Neural crest cell (in vitro differentiated cells): ENCODE measurements at places on chromosomes 1 and 21.

- DNase-seq: no peak
These were observed 25.1 kb downstream of the ZNF124 start for GRCh38 chr1:247146671-247147070.

DNA sequence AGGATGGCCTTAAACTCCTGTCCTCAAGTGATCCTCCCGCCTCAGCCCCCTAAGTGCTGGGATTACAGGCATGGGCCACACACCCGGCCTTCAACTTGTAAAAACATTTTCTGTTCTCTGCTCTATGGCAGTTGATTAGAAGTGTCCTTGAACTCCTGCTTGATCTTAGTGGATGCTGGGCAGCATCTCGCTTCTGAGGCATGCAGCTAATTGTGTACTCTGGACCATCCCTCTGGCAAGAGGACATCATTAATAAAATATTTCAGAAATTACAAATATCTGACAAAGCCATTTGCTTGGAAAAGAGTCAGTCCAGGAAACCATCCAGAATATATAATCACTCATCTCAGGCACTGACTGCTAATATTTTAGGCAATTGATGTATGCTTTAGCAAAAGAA lies 8.1 kb downstream of the NGF start:
- DNase-seq: no peak

DNA sequence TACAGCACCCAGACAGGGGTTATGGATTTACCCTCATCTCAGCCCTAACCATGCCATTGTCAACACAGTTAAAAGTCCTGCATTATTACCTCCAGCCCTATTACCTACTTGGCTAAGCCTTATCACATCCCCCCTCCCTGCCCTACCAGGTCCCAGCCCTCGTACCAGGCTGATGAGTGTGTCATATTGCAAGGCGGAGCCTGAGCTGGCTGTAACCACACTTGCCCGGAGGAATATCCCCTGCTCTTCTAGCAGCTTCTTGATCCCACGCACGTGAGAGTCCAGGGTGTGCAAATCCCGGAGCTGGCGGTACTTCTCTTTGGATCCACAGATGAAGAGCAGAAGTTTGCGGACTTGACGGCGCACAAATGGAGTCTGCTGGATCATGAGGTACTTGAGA lies 87.4 kb downstream of the UBR4 start:
- no peak for DNase-seq

DNA sequence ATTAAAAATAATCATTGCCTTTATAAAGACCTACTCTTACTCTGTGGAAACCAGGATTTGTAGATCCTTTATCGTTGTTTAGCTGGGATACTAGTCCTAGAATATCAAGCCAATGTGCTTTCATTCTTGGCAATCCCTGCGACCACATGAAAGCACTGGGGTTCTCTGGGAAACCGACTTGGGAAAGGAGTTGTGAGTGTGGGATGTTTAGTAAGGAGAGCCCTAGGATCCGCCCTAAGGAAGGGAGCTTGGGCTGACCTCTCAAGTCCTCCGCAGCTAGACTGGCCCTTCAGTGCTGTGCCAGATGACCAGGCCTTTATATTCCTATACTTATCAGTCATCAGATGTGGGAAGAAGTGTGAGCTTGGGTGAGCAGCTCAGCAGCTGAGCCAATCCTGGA lies 5.2 kb upstream of the KRTAP19-8 start:
- DNase-seq: no peak

GRCh38 chr21:36155603-36156338 lies 853 bp upstream of the DOP1B start:
- no peak for DNase-seq

DNA sequence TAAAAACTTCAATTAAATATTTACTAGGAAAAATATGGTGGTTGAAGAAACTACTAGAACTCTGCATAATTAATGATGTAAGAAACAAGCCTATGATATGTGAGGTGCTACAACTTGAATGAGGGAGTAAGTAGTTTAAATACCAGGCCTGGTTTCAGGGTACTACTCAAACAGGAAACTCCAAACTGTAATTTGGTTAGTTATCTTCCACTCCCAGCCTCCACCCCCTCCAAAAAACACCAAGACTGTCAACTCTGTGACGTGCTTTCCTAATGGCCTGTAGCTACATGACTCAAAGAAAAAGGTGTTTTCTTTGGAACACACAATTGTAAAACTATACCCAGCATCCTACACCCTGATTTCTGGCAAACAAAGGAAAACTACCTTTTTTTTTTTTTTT lies 55.9 kb upstream of the RCC1 start:
- DNase-seq: no peak

- DNase-seq: no peak
These were observed 43.6 kb upstream of the DPH5 start for GRCh38 chr1:101069158-101069557.

DNA sequence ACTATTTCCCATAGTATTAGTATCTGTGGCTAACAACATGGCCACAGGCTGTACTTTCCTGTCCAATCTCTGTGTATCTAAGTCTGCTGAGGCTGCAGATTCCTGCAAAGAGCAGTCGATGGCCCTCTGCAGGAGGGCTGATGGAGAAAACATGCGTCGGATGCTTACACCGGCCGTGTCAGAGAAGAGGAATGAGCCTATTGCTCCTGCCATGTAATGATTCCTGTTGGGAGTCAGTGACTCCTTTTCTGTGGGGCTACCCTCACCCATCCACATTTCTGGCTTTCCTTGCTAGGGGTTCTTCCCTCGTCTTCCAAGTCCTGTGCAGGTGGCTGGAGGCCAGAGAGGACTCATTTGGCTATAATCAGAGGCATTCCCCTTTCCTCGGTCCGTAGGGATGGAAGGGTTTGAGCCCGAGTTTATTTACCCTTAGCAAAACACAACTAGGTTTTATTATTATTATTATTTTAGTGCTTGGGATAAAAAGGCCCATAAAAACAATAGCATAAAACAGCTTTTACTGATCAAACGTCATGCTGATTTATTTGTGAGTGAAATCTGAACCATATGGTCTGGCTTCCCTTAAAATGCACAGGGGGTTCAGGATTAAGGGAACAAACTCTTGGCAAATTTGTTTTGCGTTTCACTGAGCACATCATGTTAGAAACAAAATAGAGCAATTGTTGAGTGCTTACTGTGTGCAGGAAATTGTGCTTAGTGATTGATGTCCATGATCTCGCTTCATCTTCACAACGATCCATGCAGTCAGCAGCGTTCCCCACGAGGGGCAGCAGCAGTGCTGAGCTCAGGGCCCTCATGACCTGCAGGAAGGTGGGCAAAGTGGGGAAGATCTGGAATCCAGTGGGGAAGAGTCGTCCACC lies 70.8 kb downstream of the KIF26B start:
- no peak for DNase-seq

- no peak for DNase-seq
These were observed 3.8 kb upstream of the MUL1 start for GRCh38 chr1:20511518-20512428.

DNA sequence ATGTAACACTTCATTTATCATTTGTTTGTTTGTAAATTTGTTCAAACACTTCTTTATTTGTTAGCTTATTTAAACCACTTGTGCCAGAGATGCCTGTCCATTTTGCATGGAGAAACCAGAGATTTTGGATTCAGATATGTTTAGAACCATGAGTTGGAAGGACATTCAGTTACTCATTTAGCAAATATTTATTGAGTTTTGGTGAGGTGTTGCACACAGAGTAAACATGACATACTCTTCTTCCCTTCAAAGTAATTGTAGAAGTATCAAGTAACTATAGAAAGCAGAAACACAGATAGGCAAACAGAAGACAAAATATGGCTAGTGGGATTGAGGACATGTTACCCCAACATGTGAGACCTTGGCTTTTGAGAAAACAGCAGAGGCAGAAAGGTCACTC lies 136.8 kb upstream of the USP25 start:
- no peak for DNase-seq

DNA sequence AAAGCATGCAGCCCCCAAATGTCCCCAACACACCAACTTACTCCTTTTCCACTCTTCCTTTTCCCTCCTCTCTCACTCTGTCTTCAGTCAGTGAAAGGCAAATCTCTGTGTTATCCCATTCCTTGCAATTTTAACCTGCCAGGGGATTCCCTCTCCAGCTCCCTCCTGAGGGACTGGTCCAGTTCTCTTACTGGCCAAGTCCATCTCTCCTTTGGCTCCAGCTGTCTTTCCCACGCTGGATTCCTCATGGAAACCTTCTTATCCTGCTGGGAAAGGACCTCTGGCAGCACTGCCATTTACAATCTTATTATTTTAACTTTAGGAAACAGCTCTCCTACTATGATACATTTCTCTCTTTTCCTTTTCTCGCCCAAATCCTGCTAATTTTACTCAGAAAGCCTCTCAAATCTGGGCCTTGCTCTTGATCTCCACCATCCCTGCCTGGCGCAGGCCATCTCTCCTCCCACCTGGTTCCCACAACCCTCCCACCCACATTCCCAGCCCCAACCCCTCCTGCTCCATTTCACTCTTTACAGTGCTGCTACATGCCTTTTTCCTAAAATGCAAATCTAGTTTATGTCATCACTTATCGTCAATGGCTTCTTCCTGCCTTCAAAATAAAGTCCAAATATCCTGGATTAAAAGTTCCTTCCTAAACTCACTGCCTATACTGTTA lies 72.7 kb upstream of the CNN3 start:
- no peak for DNase-seq

GRCh38 chr1:119870917-119871596 lies 25.3 kb downstream of the ADAM30 start:
- peak; percentile 98 for DNase-seq

- DNase-seq: no peak
These were observed 803.1 kb downstream of the USP25 start for GRCh38 chr21:16532840-16533239.

DNA sequence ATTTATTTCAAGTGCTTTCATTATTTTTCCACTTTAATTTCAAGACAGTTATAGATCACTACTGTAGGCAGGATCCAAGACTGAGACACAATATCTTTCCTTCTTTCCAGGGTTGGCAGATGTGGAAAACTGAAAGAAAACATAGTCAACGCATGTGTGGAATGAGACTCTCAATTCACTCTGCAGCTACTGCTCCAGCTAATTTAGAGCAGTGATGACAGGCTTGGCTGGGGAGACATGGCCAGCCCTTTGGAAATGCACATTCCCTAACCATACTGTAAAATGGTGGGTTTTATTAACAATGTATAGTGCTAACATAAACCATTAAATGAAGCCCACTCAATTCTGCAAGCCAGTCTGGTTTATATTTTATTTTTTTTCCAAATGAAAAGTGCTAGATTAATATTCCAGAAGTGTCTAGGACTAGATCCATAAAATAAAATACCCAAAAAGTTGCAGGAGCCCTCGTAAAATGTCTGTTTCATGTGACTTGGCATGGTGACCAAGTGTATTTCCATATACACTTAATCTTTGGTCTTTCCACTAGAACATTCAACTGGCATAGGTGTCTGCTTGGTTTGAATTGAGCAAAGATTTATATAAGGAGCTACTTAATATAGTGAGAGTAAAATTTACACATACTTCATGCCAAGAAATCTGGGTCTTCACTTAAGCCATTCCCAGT lies 32.9 kb downstream of the COL11A1 start:
- no peak for DNase-seq

- no peak for DNase-seq
These were observed 66.3 kb downstream of the ARHGEF10L start for GRCh38 chr1:17605582-17606344.

DNA sequence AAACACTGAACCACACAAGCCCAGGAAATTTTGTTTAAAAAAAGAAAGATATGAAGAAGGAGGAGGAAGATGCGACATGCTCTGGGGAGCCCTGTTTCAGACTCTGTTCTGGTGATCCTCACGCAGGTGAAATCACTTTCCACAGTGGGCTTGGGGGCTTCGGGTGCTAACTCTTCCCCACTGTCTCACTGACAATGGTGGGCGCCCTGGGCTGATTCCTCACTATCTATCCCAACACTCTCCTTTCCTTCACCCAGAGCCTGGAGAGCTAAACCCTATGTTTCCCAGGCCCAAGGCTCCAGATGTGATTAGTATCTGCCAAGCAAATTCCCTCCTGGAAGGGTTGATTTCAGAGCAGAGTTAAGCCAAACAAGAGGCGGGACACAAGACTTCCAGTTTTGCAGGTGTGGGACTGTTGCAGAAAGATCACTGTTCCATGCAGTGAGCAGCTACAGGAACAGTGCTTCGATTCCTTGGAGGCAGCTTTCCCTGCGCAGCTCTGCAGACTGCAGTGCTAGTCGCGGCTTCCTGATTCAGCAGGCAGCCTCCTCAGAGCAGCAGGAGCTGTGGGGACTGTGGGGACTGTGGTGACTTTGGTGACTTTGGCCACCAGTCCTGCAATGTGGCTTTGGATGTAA lies 168.3 kb downstream of the RHOU start:
- DNase-seq: no peak

GRCh38 chr1:226725897-226726267 lies 13.2 kb downstream of the ITPKB start:
- no peak for DNase-seq

DNA sequence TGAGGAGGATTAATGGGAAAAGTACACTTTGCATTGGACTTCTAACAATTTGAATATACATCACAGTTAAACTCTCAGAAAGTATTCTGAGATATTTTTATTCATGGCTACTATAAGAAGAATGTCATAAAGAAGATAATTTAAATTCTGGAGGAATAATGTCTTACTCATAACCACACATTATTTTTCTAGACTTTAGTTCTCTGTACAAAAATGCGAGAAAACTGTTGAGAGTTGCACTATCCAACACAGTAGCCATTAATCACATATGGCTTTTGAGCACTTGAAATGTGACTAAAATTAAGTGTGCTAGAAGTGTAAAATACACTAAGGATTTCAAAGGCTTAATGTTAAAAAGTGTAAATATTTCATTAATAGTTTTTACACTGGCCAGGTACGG lies 53.8 kb downstream of the CRB1 start:
- DNase-seq: no peak

GRCh38 chr1:219173434-219173757 lies 282 bp upstream of the LYPLAL1 start:
- no peak for DNase-seq

DNA sequence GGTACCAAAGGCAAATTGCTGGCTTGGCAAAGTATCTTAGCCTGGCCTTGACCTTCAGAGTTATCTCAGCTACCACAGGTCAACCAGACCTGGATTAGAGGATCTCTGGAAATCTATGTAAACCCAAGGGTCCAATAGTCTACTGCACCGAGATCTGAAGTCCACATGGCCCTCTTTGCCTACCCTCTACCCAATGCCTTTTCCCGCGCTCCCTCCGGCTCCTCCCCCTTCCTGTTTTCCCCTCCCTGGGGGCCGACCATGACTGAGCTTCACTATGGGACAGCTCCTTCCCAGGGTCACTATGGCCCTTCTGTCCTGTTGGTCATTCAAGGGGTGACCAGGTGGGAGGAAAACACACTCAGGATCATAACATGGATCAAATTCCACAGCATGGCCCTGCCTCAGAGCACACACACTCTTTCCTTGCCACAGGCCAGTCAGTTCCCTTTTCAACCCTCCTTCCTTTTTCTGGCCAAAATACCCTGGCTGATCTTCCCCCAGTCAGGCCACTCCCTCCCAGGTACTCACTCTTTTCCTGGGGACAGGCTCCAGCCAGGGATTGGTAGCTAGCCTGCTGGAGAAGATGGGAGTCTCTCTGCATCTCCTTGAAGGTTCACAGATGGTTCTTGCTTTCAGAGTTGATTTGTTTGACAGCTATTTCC lies 19.1 kb upstream of the TMEM183A start:
- DNase-seq: no peak

DNA sequence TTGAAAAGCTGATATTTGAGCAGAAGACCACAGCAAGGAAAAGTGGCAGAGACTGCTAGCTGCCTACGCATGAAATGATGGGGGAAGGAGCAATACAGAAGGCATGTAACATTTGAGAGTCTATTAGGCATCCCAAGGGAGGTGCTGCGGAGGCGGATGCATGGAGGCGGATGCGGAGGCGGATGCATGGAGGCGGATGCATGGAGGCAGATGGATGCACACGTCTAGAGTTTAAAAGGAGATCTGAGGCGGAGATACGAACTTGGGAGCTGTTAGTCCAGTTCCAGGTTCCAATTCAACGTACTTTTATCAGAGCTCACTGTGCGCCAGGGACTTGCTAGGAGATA lies 744 bp upstream of the DDX20 start:
- peak; percentile 40 for DNase-seq
